ENCODE measurements at places on chromosomes 6 and 20. TPM values are rescaled to one million over a fixed set of nuclear protein-coding genes. Genes with fewer than 3 reads are reported as not detected.
A peak's percentile ranks its signal among the peaks of the same experiment; 100 is the strongest.

- DNase-seq, result no peak
Measured at GRCh38 chr6:135229996-135230395, 48.9 kb downstream of the MYB start.

DNA sequence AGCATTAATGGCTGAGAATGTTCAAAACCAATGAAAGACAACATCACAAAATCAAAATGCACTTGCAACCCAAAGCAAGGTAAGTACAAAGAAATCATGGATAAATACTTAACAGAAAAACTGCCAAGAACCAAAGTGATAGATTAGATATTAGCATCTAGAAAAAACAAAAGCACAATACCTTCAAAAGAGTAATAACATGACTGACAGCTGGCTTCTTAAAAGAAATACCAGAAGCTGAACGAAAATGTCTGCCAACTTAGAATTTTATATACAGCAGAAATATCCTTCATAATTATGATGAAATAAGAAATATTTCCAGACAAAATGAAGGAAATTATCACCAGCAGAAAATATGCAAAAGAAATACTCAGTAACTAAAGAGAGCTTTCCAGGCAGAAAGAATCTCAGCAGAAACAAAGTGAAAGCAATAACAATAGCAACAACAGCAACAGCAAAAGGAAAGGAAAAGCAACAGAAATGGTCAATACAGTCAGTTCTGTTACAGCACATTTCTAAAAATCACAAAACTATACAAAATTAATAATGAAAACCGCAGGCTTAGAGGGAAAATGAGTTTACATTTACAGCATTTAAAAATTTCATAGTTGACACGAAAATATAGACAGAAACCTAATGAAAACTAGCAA is 121.5 kb upstream of the MAN1A1 start:
- DNase-seq, result no peak

- no peak for DNase-seq
Measured at GRCh38 chr20:7994809-7995208, 24.8 kb downstream of the TMX4 start.

DNA sequence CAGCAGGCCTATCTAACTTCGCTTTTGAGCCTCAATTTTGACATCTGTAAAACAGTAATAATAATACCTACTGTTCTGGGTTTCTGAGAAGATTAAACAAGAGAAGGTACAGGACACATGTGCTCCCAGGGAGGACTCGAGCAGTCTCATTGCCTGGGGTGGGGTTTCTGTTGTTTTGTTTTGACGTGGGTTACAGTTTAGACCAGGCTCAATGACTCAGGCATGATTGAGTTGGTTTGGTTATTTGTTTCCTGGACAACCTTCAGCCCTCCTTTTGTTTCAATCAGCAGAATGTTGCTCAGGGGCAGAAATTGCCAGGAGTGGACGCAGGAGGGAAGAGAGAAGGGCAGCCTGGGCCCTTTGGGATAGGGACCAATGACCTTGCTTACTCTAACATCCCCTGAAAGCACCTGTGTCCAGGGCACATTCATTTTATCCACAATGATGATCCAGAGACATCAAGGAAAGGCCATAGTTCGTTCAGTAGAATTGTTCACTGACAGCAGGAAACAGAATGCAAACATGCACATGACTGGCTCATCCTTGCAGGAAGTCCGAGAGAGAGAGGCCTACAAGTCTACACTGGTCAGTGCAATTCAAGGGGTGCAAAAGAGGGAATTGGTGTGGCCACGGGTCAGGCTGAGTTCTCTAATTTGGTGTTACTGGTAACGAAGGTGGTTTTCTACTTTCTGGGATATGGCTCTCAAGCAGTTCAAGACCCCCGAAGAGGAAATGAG is 74.5 kb upstream of the MRPS10 start:
- no peak for DNase-seq

GRCh38 chr6:16228709-16229665 is 9.4 kb upstream of the GMPR start:
- no peak for DNase-seq

GRCh38 chr20:24615353-24615752 is 145.9 kb downstream of the SYNDIG1 start:
- no peak for DNase-seq

Gene PHACTR3
- 40.8 TPM for total RNA-seq

DNA sequence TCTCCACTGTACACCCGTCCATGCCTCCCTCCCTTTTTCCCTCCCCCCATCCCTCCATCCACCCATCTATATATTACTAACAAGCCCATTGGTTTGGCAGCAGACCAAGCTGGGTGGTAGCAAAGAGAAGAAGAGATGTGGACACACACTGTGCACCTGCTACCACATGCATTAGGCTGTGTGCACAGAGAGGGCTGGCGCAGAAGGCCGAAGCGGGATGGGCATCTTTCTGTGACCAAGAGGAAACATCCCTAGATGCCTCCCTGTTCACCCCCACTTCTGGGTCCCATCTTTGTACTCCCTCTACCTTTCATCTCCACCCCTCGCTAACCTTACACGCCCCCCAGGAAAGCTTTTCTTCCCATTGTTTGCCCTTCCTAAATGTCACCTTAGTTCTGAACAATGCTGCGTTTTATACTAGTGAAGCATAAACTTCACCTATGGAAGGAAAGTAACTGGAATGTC is 64.9 kb upstream of the AFDN start:
- DNase-seq, result no peak

DNA sequence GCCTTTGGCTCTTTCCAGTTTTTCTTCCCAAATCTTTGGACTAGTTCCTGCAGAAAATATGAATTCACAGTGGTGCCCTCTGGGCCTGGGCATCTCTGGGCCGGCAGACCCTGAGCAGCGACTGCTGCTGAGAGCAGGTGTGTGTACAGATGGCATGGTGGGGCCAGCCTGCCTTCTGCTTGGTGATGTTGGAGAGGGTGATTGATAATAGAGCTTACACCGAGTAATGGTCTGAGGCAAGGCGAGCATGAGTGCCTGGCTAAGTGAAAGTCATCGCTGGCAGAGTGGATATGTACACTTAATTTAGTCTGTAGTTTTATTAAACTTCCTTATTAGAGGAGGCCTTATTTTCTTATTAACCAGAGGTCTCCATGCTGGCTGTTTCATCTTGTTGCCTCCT is 156.9 kb downstream of the CDKAL1 start:
- DNase-seq, result no peak

GRCh38 chr6:138527411-138528088 is 28.3 kb upstream of the NHSL1 start:
- DNase-seq, result no peak

Gene NMBR
- 4.9 TPM for total RNA-seq

GRCh38 chr6:6556738-6557503 is 31.6 kb upstream of the LY86 start:
- peak; percentile 32 for DNase-seq

DNA sequence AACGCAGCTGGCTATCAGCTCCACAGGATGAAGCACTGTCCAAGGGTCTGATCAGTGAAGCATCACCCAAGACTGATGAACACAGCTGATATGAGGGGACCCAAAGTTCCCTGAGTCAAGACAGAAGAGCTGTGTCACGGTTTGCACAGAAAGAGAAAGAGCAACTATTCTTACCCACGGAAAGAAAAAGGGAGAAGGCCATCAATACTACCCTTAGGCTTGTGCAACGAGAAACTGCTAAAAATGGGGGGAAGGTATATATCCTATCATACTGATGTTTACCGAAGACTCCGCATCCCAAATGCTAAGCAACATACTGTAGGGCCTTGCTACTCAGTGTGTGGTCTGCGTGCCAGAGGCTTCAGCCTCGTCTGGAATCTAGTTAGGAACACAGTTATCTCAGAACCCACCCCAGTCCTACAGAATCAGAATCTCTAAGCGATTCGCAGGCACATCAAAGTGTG is 665 bp downstream of the FASTKD5 start:
- no peak for DNase-seq

Gene RSPH9
- total RNA-seq, result 6.1 TPM

Gene HLA-DQA1
- total RNA-seq, result not detected

GRCh38 chr6:105886814-105887544 is 199.2 kb upstream of the PRDM1 start:
- DNase-seq, result no peak

DNA sequence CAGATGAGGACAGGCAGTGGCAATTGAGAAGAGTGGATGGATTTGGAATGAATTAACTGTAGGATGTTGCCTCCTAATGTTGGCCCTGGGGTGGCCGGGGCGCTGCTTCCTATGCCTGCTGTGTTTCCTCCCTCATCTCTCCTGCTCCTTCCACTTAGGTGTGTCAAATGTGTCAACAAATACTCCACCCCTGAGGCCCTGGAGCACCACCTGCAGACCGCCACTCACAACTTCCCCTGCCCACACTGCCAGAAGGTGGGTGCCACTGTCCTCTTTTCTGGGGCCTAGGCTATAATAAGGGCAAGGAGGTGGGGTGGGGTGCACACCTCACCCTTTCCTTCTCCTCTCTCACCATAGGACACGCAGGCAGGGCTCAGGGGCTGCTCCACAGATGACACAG is 30.0 kb upstream of the CHMP4B start:
- no peak for DNase-seq

DNA sequence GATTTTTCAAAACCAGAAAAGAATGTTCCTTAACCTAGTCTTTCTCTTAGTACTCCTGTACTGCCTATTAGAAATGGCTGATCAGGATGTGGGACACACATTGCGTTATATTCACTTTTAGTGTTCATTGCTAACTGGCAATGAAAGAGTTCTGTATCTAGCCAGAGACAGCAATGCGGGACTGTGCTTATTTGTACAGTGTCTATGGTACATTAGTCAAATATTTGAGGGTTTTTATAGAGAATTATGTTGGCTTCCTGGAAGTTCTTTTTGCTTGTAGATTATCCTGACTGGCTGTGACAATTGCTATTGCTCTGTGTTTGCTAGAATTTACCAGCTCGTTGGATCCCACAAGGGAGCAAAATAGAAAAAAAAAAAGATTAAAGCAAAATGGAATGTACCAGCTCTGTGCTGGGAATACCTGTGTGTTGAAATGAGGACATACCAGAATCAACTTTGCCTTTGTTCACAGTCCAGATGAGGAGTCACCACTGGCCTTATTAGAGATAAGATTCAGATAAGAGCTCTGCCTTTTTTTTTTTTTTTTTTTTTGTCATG is 22.4 kb upstream of the IFNGR1 start:
- DNase-seq, result no peak

Gene BCAS4
- 11.4 TPM for total RNA-seq

GRCh38 chr6:75494290-75494689 is 690 bp upstream of the FILIP1 start:
- DNase-seq, result no peak

- DNase-seq, result no peak
Measured at GRCh38 chr20:60288945-60289344, 330.7 kb downstream of the CDH26 start.

Gene ACTL10
- total RNA-seq, result 0.82 TPM

- DNase-seq, result no peak
Measured at GRCh38 chr6:13273931-13274706, 54.2 kb downstream of the TBC1D7 start.

DNA sequence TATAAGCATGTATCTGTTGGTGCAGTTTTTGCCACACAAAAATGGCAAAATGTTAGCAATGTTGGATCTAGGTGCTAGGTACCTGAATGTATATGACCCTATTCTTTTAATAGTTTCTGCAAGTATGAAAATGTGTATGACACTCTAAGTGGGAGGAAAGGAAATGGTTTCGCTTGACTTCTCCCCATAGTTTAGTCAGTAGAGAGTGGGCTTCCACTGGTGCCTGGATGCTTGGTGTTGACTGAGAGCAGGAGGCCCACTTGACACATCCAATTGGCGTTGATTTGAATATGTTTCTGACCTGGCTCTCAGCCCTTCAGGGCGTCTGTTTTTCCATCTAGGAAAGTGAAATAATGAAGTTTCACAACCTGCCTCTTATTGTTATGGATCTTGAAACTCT is 41.8 kb upstream of the GABRR1 start:
- DNase-seq, result no peak

DNA sequence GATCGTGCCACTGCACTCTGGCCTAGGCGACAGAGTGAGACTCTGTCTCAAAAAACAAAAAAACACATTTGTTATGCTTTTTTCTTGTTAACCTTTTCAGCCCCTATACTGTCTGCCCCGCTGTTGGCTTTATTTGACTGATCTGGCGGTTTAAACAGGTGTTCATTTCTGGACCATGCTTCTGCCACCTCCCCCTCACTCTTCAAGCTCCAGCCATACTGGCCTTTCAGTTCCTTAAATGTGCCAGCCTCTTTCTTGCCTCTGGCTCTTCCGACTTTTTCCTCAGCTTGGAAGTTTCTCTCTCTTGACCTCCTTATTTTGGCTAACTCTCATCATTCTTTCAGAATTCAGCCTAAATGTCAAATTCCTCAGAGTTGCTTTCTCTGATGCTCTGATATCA is 35.2 kb upstream of the TXLNB start:
- no peak for DNase-seq

Gene PAX1
- not detected for total RNA-seq

GRCh38 chr6:54266400-54266923 is 41.8 kb upstream of the TINAG start:
- no peak for DNase-seq

DNA sequence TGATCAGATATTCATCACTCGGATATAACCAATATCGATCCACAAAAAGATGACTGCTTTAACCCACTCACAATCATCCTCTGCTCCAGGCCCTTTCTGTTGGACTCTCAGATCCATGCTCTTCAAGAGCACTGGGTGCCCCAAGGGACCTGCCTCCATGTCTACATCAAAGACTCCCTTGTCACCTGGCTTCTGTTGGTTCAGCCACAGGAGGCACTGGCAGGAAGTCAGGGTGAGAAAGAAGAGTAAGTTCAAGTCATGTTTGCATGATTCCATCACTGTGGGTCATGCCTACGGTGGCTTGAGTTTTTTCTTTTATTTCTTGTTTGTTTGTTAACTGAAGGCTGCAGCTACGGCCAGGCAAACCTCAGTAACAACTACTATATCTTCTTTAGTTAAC is 243.3 kb downstream of the ADGRG6 start:
- no peak for DNase-seq

Gene MDFI
- total RNA-seq, result 11.4 TPM

DNA sequence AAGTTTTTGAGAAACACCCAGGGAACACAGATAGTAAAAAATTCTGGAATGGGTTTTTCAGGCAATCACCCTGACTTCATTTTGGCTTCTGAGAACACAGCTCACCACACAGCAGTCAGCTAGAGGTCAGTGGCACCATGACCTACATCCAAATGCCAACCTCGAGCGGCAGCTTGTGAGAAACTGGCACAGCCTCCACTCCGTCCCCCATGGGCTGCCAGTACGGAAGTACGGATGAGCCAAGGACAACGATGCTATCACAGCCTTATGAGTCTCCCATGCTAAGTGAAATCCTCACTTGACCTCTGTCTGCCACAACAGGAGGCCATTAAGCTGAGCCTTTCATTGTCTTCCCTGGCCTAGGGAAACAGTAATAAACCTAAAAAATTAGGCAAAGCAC is 32.0 kb downstream of the KIF16B start:
- DNase-seq, result no peak

Gene HLA-DQB1
- 0.41 TPM for total RNA-seq

Gene ELOVL4
- 49.3 TPM for total RNA-seq

- no peak for DNase-seq
Measured at GRCh38 chr20:9306521-9306920, 207.9 kb upstream of the LAMP5 start.

Gene LTB
- total RNA-seq, result not detected

DNA sequence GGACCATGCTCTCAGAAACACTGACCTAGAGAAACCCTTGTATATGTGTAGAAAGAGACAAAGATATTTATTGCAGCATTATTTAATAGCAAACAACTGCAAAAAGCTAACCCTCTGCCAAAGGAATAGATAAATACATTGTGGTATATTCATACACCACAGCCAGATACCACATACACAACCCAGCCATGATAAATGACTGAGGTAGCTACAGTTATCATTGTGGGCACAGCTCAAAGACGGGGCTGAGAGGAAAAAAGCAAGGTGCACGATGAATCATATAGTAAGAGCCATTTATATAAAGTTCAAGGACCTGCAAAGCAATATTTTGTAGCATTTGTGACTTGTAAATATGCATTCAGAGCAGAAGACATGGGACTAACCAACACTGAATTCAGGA is 30.8 kb downstream of the RSPO4 start:
- DNase-seq, result no peak
